ENCODE measurements at places on chromosomes 4 and X.

DNA sequence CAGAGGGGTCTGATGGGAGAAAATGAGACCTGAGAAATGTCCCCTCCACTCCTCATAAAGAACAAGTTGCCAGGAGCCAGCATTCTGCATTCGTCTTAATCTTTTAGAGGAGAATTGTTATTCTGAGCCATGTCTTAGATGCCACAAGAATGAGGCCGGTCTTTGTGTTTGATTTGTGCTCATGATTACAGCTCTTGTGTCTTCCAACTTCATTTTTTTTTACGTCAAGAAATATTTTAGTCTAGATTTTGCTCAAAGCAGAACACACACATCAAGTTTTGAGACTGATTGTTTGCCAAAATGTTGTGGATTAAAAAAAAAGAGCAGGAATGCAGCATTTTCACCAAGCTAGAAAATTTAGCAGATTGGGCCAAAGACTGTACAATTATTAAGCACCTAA, 130.6 kb upstream of the PITX2 start:
- no peak for DNase-seq

DNA sequence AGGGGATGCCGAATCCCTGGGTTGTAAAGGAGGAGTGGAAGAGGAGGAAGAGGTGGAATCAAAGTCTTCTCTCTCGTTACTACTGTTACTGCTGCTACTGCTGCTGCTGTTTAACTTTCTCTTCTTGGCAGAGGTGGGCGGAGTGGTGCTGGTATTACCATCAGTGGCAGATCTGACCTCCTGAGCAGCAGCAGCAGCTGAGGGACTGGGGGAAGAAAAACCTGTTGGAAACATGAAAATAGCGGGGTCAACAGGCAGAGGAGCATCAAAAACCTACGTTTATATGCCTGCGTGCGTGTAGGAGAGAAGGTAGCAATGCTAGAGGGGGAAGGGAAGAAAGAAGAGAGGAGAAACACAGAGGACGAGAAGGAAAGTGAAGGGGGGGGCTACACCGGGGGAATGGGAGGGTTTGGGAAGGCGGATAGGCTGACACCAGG, 339 bp downstream of the CUL4B start:
- DNase-seq, result peak; percentile 48

- DNase-seq, result no peak
Measured at GRCh38 chrX:7582191-7582590, 260.8 kb upstream of the VCX start.

GRCh38 chrX:13551610-13552009, 17.8 kb upstream of the EGFL6 start:
- DNase-seq, result no peak

- no peak for DNase-seq
Measured at GRCh38 chr4:34187056-34187455, 2057.3 kb downstream of the ARAP2 start.

DNA sequence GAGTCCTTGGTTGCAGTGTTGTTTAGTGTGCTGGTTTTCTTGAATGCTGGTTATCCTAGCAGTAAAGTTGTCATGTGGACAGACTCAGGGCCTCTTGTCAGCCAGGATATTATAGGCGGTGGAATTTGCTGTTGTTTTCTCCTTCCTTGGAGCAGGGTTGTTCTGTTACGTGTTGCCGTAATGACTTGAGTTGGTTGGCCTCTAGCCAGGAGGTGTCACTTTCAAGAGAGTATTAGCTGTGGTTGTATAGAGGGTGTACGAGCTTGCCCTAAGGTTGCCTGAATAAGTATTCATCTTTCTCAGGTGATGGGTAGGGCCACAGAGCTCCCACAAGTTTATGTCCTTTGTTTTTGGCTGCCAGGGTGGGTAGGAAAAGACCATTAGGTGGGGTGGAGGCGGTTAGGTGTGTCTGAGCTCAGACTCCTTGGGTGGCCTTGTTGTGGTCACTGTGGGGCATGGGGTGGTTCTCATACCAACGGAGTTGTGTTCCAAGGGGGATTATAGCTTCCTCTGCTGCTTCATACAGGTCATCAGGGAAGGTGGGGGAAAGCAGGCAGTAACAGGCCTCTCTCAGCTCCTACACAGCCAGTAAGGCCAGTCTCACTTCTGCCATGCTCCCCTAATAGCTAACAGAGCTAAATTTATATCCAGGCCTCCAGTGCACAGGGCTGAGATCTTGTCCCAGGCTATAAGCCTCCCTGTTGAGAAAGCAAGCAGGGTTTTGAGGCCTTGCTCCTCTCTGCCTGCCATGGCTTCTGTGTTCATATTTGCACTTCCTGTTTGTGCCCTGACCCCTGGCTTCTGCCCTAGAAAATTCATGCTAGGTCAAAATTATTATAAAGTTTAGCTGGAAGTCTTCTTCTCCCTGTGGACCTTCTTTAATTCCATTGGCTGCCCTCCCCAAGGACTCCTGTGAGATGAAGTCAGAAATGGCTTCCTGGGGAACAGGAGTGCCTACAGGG, 594.7 kb downstream of the RAPGEF2 start:
- DNase-seq, result no peak

All from activated naive CD4-positive, alpha-beta T cell treated with Interleukin-2 at 50 U/mL for 16 hours (primary cell).